ENCODE measurements at places on chromosomes 2 and 18.

DNA sequence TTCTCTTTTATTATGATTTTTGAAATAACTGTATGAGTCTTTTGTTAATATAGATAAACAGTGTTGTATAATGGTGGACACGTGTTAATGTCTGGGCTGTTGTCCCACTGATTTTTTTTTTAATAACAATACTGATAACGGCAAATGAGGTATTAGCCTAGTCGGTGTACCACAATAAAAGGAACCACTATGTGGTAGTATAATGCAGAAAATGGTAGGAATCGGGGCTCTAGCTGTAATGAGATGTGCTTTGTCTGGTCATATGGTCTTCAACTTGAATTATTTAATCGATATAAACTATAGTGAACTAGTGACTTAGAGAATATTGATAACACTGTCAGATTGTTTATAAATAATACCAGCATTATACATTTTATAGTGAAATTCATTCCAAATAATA lies 517.9 kb upstream of the SPHKAP start:
- no peak for DNase-seq

DNA sequence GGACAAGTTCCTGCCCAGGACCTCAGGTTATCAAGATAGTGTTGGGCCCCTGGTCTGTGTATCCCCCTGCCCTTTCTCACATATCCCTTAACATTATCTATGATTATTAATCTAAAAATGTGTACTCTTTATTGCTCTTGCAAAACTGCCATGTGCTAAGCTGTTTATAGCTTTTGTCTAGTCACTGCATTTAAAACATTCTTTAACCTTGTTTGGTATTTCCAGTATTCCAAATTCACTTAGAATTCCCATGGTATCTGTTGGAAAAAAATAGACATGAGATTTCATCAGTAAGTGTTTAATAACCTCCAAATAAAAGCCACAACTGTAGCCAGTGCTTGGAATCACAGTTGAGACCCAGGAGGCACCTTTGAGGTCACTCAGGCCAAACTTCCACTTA lies 16.2 kb upstream of the GLS start:
- no peak for DNase-seq

GRCh38 chr18:58516514-58517285 lies 112.2 kb downstream of the ALPK2 start:
- DNase-seq: no peak

DNA sequence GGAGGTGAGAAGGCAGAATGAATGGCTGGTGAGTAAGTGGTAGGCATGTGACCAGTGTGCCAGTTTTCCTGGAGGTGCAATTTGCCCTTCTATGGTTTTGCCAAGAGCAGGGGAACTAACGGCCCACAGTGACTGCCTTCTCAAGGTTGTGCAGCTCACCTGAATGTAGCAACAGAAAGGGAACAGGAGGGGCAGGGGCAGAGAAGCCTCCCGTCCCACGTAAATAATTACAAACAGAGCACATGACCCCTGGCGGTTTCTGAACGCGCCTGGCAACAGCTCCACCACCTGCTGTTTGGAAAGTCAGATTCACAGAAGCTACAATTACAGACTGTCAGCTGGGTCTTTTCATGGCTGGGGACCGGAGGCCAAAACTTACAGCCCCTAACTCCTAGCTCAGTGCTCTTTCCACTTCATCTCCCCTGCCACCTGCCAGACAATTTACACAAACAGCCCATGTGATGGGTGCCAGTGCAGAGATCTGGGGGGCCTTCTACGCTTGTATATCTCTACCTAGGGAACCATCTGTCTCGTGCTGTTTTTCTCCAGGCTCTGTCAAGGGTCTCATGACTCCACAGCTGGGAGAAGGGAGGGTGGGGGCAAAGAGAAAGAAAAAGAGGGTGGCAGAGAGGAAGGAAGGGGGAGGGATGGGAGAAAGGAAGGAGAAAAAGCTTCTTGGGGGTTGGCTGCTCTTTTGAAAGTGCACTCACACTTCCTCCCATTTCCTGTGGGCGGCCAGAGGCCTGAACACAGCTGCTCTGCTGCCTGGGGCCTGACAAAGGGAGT lies 69.6 kb downstream of the POLR1A start:
- peak; percentile 26 for DNase-seq

DNA sequence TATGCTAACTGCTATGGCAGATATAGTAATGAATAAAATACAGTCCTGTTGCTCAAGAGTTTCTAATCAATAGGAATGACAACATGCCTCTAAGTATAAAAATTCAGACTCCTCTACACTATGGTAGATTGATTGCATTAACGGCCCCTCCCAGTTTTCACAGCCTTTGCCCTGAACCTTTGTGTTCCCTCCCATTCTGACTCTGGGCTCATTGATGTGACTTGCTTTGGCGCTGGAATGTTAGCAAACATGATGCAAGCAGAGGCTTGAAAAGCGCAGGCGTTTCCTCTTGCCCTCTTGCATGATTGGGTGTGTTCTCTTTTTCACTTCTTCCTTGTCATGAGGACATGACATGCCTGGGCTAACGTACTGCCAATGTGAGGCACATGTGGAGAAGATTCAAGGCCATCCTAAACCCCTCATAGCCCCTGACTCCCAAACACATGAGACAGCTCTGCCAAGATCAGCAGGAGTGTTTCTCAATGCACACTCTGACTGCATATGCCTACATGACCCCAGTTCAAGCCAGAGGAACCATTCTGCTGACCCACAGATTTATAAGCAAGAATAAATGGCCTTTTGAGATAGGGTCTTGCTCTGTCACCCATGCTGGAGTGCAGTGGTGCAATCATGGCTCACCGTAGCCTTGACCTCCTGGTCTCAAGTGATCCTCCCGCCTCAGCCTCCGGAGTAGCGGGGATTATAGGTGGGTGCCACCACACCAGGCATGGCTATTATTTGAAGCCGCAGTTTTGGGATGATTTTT lies 49.7 kb upstream of the CD28 start:
- no peak for DNase-seq

GRCh38 chr2:236166796-236167296 lies 1.3 kb downstream of the GBX2 start:
- DNase-seq: no peak

DNA sequence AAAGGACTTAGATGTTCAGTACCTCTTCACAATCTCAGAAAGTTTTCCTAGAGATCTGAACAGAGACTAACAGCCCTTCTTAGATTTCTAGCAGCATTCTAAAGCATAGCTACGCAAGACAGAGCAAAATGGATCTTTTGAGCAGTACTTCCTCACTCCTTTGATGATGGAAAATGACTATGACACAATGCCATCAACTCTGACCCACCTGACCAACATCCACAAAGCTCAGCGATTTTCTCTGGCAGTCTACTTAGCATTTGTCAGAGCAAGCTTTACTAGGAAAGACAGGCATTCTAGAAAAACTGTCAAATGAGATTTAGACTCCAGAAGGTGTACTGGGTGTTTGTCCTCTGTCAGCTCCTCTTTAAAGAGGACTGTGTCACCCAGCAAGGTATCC lies 180.9 kb upstream of the ACVR2A start:
- DNase-seq: no peak

- DNase-seq: no peak
Measured at GRCh38 chr2:55302241-55302640, 33.2 kb upstream of the MTIF2 start.

GRCh38 chr2:122167515-122167914 lies 412.1 kb downstream of the TSN start:
- DNase-seq: no peak

- DNase-seq: no peak
Measured at GRCh38 chr2:239264492-239264837, 136.4 kb downstream of the HDAC4 start.

- DNase-seq: no peak
Measured at GRCh38 chr18:45580127-45580526, 35.1 kb upstream of the SLC14A2 start.

GRCh38 chr2:18614041-18614440 lies 24.7 kb upstream of the NT5C1B start:
- DNase-seq: no peak

DNA sequence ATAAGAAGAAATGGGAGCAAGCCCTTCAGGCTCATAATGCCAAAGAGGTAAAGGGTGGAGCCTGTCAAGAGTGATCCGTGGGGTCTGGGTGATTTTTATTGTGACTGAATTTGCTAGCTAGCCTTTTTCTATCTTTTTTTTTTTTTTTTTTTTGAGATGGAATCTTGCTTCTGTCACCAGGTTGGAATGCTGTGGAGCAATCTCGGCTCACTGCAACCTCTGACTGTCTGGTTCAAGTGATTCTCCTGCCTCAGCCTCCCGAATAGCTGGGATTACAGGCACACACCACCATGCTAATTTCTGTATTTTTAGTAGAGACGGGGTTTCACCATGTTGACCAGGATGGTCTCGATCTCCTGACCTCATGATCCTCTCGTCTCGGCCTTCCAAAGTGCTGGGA lies 29.1 kb downstream of the DRC1 start:
- DNase-seq: no peak

DNA sequence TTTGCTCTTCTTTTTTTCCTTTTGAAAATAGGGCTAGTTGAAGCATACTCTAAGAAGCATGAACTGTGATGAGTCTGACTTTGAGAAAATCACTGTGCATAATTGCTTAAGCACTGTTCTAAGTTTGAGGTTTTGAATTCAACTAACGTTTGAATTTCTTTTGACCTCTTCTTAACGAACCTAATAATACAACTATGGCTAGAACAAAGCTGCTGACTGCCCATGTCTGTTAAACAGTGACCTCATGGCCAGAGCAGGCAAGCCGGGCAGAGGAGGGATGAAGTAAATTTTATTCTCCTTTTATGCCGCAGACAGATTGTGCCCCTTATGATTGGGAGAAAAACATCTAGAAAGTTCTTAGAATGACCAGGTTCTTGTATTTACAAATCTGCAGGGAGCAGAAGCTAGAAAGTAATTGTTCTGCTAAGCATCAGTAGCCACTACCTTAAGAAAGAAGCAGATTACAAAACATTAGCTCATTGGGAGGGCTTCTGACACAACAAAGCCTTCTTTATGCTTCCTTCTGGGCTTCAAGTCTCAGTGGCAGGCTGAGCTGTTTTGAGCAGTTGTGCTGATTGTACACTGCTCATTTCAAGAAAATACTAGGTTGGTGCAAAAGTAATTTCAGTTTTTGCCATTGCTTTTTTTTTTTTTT lies 97.8 kb upstream of the RASGRP3 start:
- DNase-seq: no peak

Measured in stimulated activated CD4-positive, alpha-beta T cell treated with anti-CD3 and anti-CD28 coated beads, TNF-alpha, amount 100 ng/mL, for 24 hours (primary cell).